Stimulated activated CD4-positive, alpha-beta T cell treated with anti-CD3 and anti-CD28 coated beads, Interleukin-4, amount 100 ng/mL, for 24 hours (primary cell): ENCODE measurements at places on chromosomes 16 and 17.
A peak's percentile ranks its signal among the peaks of the same experiment; 100 is the strongest.

DNA sequence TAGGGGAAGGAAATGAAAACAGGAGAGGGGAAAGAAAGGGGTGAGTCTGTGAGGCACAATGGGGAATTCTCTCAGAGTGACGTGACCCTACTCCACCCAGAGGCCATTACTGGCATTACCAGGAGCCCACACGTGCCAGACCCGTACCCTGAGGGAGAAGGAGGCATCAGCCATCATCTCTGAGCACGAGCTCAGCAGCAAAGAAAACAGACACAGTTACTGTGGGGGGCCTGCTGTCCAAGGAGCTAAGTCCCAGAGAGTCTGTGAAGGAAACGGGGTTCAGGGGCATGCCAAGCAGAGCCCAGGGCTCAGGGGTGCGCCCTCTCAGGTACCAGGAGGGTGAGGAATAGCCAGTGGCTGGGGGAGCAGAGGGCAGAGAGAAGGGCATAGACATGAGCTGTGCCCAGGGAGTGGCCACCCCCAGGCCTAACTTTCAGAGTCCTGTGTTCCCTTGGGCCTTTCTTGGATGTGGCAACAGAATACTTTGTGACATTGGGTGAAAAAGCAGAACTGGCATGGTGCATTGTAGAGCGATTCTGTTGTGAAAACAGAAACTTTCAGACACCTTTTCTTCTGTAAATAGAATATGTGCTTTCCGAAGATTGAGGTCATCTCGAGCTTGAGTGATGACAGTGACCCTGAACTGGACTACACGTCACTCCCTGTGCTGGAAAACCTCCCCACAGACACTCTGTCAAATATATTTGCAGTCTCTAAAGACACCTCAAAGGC lies 11.3 kb downstream of the TAF1C start:
- peak; percentile 57 for DNase-seq

DNA sequence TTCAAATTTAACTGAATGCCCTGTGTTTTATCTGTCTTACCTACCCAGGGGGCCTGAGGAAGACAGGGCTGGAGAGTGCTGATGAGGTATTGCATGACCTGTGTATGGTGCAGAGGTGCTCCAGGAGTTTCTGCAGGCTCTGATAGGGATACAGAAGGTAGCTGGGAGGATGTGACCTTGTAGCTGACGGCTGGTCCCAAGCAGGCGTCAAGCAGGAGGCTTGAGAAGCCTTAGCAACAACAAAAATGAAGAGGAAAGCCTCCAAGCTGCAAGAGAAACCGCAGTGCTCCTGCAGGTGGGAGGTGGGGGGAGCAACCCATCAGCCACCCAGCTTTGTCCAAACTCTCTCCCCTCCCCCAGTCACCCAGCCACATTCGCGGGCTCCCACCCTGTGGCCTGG lies 40.4 kb downstream of the LAT start:
- no peak for DNase-seq

DNA sequence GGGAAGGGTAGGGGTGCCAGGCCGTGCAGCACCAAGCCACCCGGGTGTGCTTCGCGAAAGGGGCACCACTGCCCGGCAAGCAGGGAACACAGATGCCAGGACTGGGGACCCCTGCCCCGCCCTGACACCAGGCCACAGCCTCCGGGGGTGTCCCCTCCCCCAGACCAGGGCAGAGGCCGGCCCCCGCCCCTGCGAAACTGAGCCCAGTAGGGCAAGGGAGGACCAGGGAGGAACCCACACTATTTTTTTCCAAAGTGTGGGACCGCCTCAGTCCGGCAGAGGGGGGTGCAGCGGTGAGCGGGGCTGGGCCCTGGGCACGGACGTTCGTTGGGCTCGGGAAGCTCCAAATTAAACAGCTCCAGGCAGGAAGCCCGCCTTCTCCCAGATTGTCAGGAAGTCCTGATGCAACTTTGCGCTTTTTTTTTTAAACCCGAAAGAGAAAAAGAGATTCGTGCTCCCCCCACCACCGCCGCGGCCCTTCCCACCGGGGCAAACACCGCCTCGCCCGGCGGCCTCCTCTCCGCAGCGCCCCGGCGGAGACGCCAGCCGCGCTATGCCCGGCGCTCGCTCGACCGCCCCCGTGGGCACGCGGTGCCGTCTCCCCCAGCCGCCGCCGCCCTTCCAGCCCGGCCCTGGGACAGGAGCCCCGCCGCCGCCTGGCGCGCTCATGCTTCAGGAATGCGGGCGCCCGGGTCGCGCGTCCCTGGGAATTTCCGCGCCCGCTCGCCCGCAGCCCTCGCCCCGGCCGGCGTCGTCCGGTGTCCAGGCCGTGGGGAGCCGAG lies 755 bp downstream of the PIEZO1 start:
- peak; percentile 57 for DNase-seq

DNA sequence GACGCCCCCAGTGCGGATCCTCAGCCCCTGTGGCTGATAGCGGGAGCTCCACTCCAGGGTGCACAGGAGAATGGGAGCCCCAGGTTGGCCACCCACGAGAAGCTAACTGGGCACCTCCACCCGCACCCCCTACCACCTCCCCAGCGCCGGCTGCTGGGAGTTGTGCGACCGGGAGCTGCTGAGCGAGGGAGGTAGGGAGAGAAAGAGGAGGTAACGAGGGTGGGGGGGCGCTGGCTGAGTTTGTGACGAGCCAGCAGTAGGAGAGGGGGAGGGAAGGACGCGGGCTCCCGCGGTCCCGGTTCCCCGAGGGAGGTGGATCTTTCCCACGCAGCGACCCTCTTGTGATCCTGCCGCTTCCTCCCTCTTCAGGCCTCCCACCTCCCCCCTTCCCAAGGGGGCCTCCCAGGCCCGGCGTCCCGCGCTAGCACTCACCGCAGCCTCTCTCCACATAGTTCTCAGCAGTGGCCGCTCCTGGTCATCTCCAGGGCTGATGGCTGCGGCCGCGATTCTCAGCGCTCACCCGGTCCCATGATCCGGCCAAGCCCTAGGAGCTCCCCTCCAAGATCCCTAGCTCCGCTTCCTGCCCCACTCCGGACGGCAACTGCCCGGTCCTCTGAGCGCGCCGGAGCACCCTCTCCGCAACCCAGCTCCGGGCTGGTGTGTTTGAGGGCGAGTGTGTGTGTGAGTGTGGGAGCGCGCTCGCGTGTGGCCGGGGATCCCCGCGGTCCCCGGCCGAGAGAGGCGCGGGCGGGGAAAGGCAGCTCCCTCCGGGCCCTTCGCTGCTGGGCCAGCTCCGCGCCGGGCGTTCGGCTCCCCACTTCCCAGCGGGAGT lies at the start of gene GRIN2A:
Gene GRIN2A (minus strand): TSS at position 207 of the 832 bp plus-strand sequence. CDS start 2,017 bp downstream, outside the sequence.
- no peak for DNase-seq

DNA sequence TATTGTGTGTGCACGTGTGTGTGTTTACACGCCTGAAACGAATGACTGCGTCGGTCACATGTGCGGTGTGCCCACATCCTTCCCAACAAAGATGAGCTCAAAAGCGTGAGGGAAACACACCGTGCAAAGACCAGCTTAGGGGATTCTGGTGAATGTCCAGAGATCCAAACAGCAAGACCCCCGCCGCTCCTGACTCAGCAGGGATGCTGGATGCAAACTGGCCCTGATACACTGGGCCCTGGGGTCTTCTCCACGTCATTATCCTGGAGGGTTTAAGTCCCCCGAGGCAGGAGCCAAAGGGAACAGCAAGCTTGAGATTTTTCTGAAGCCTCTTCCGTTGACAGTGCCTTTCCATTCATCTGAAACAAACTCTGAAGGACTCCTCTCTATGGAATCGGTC lies 59.2 kb downstream of the TBC1D16 start:
- DNase-seq: no peak
